ENCODE measurements at places on chromosomes 7 and 10. TPM values are rescaled to one million over a fixed set of nuclear protein-coding genes. Genes with fewer than 3 reads are reported as not detected.

GRCh38 chr7:26857170-26857505 lies 7.3 kb downstream of the SKAP2 start:
- no peak for DNase-seq

- peak; percentile 18 for DNase-seq
Measured at GRCh38 chr7:30222515-30223215, 61.7 kb upstream of the ZNRF2 start.

DNA sequence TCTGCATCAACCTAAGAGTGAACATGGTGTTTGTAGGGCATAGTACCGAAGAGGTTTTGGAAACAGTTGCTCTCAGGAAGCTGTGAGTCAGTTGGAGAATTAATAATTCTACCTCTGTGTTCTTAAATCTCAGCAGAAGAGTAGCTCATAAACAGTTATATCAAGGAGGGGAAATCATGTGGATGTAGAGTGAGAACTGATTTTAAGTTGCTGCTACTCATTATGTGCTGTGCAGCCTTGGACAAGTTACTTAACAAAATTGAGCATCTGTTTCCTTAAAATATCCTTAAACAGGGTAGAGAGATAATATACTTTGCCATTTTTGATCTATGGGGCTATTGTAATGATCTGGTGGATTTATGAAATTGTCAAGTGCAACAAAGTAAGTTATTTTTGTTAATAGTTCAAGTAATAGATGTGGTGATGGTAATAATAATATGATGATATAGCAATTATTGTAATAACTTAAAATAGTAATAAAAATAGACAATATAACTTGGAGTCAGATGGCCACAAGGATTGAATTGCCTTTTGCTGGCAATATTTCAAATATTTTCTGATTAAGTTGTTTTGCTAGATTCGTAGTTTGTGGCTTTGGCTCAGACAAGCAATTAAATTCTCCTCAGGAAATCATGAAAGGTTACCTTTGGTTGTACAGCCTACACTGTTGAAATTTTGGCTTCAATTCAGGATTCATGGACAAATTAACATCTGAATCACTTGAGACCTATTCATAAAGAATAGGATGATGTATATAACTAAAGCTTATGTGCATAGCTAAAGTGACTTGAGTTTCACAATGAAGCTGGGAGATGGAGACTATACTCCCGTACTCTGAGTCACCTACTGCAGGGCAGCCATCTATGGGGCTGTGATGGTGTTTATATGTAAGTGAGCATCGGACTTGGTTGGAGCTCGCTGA lies 228.5 kb downstream of the CDK14 start:
- DNase-seq, result no peak

USP54 gene
- total RNA-seq, result 27.4 TPM

GRCh38 chr7:140657891-140658290 lies 14.9 kb upstream of the ADCK2 start:
- no peak for DNase-seq

DNA sequence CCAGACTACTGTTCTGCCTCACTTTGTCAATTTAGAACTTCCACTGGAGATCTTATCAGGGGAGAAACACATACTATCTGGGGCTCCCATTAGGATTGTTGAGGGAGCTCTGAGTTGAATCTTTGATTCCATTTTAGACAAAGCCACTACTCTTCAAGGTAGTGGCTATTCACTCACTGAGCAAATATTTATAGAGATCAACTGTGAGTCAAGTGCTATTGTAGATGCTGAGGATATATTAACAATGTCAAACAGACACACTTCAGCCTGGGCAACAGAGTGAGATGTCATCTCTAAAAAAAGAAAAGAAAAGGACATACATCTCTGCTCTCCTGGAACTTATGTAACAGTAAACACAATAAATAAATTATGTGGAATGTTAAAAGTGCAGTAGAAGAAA lies 315.3 kb downstream of the PTEN start:
- DNase-seq, result no peak
